Fibroblast of skin of right quadriceps (primary cell): ENCODE measurements at places on chromosomes 16 and 17.

DNA sequence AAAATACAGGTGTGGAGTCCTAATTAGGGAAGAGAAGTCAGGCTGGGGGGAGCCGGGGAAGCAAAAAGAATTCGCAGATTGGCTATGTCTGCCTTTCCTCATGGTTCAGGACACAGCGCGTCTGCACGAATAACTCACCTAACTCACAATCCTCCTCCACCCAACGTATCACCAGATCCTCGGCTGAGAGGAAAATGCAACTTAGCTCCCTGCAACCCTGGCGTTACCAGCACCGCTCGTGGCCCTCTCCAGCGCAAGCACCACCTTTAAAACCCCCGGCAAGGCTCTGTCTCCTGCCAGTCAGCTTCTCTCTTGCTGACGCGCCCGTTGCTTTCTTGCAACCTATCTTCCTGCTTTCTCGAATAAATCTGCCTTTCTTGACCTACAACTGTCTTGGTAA is 49.8 kb upstream of the METRNL start:
- no peak for DNase-seq

GRCh38 chr16:11088074-11088730 is 143.8 kb downstream of the CLEC16A start:
- DNase-seq, result no peak

- no peak for DNase-seq
These were observed 290.0 kb upstream of the SOX9 start for GRCh38 chr17:71830866-71831265.

GRCh38 chr17:32503251-32504165 is 16.7 kb downstream of the CDK5R1 start:
- DNase-seq, result no peak

GRCh38 chr16:30615358-30616091 is 5.3 kb upstream of the ZNF689 start:
- DNase-seq, result peak; percentile 10

- DNase-seq, result no peak
These were observed 929 bp downstream of the TMEM11 start for GRCh38 chr17:21212826-21213637.

DNA sequence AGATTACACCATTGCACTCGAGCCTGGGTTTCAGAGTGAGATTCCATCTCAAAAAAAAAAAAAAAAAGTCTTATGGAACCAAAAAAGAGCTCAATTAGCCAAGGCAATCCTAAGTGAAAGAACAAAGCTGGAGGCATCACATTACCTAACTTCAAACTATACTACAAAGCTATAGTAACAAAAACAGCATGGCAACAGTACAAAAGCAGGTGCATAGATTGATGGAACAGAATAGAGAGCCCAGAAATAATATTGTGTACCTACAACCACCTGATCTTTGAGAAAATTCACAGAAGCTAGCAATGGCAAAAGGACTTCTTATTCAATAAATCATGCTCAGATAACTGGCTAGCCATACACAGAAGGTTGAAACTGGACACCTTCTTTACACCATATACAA is 24.7 kb upstream of the CCL2 start:
- DNase-seq, result no peak

DNA sequence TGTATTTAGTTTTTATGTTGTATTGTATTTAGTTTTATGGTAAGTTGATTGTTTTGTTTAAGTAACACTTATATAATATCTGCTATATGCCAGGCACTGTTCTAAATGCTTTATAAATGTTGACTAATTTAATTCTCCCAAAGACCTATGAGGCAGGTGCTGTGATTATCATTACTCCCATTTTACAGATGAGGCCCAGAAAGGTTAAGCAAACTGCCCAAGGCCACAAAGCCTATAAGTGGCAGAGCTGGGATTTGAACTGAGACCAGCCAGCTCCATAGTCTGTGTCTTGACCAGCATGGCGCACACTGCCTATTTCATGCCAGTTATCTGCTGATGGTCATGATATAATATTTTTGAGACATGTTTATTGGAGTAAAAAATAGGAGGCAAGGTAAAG is 24.0 kb downstream of the IL21R start:
- DNase-seq, result no peak

- DNase-seq, result peak; percentile 91
These were observed 10.3 kb upstream of the TMEM88 start for GRCh38 chr17:7844292-7845154.

GRCh38 chr17:76120658-76121008 is 17.0 kb upstream of the EXOC7 start:
- no peak for DNase-seq

GRCh38 chr16:16041196-16041892 is 91.9 kb downstream of the ABCC1 start:
- DNase-seq, result no peak

GRCh38 chr17:45675012-45675411 is 109.1 kb upstream of the CRHR1 start:
- no peak for DNase-seq

GRCh38 chr16:82470016-82470415 is 156.8 kb upstream of the CDH13 start:
- DNase-seq, result no peak

DNA sequence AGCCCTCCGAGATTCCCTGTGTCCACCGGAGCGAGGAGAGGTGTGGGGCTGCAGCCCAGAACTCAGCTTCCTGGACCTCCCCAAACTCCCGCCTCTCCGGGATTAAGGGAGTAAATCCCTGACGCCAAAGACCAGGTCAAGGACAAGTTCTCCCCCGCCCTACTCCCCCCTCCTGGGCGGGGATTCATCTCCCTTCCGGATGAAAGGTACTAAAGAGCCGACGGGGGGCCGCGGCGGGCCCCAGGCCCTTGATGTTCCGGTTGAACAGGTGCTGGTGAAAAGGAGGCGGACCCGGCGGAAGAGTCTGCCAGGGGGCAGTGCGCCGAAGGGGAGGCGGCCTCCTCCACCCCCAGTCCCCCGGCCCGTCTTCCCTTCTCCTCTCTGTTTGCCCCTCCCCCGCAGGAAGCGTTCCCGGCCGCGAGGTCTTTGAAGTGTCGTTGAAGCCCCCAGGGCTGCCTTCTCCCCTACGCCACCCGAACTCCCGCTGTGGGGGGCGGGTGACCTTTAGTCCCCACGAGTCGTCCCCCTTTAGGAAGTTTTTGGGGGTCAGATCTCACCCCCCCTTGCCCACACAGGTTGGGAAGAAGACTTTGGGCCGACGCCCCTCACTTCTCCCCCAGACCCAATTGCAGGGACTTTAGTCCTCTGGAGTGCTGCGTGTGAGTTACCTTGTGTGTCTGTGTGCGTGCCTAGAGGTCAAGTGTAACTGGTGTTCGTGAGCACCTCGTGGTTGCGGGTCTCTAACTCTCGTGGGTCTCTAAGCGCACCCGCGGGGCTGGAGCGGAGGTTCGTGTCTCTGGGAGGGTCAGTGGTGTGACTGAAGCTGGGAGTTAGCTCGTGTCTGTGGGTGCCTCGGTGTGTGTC is 1.1 kb upstream of the MLLT6 start:
- DNase-seq, result no peak

DNA sequence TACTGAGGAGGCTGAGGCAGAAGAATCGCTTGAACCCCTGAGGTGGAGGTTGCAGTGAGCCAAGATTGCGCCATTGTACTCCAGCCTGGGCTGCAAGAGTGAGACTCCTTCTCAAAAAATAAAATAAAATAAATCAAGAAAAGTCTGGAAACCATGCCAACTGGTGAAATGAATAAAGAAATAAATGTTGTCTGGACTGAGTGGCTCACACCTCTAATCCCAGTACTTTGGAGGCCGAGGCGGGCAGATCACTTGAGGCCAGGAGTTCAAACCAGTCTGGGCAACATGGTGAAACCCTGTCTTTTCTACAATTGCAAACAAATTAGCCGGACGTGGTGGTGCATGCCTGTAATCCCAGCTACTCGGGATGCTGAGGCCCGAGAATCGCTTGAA is 744 bp upstream of the LRRC37A3 start:
- no peak for DNase-seq

GRCh38 chr17:36030956-36031355 is 13.2 kb upstream of the CCL23 start:
- DNase-seq, result no peak

- DNase-seq, result no peak
These were observed 21.6 kb upstream of the ADCY7 start for GRCh38 chr16:50244504-50245416.

DNA sequence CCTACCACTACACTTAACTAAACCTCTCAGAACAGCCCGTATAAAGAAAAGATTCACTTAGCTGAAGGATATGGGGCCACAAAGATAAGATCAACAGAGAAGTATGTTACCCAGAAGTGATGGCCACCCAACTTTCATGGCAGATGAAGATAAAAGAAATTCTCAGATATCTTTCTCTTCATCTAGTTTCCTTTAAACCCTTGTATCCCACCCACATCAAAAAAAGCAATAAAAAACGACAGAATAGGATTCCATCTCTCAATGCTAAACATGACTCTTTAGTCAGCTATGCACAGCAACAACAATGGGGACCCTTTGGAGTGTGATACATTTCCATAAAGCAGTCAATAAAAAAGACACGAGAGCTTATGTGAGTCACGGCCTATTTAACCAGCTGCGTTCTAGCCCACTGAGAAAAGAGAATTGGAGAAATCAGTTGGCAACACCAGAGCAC is 86.6 kb downstream of the SNX11 start:
- DNase-seq, result peak; percentile 77

GRCh38 chr16:19780321-19780720 is 62.2 kb downstream of the IQCK start:
- no peak for DNase-seq

DNA sequence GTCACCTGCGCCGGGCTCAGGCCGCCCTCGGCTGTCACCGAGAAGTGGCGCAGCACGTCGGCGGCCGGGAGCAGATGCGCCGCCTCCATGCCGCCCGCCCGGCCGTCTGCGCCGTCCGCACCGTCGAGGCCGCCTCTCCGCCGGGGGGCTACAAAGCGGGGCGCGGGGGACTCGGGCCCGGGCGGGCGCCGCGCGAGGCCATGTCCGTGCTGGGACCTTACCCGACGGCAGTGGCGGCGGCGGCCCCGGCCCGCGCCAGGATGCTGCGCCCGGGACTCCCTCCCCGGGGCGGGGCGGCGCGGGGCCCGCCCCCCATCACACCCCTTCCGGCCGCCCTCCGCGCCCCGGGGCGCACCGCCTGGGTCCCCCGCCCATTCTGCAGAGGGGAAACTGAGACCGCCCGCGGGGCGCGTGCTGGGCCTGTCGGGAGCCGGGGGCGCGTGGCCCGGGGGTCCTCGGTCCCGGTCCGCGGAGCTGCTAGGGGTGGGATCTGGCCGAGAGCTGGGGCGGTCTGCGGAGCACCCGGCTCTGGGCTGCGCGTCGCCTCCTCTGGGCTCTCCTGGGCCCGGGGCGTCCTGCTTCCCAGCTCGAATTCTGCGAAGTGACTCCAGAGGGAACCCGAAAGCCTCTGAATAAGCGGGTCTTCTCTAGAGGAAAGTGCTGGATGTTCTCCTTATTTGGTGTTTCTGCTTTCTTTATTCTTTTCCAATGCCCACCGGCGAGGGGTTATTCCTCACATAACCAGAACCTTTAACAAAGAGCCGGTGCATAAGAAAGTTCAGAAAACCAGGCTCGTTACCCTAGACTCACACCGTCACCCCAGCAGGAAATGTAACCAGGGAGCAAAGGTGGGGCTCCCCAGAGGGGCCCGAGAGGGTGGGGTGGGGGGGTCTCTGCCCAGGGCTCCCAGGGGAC is at the start of gene ATP2A3:
Gene ATP2A3, minus strand, starts transcription at position 235 of the 915 bp plus-strand sequence. Its CDS starts 146 bp downstream, at position 89.
- DNase-seq, result no peak

- DNase-seq, result no peak
These were observed 150.3 kb upstream of the RPL38 start for GRCh38 chr17:74052993-74053711.

- DNase-seq, result no peak
These were observed 44.9 kb upstream of the CACNG5 start for GRCh38 chr17:66789961-66790437.

DNA sequence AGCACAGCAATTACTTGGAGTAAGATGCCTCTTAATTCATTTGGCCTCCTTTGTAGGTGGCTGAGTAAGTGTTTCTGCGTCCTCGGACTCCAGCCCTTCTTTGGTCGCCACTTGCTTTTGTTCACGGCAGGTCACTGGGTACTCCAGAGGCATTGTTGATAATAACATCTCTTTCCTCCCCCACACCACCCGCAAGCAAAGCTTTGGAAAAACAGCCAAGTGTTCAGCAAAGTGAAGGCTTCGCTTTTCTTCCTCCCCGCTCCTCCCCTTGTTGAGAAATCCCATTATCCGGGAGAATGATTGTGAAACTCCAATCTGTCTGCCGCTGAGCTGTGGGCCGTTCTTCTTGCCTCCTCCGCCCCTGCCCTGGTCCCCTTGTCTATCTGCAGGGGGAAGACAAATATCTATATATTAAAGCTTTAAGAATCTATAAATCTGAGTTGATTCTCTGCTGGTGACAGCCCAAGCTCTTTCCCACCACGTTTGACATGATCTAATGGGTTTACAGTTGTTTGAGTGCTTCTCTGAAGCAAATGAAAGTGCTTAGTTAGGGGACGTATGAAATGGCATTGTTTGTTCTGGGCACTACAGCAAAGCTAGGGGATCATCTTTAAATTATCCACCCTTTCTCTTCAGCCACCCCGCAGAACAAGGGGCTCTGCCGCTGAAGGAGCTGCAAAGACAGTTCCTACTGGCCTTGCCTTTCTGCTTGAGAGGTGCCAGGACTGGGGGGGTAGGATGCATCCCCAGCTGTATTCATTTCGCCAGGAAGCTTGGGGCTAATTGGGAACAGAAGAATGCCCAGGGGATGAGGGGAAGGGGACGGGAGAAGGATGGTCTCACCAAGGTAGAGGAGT is 167.1 kb downstream of the CCDC182 start:
- DNase-seq, result peak; percentile 61

DNA sequence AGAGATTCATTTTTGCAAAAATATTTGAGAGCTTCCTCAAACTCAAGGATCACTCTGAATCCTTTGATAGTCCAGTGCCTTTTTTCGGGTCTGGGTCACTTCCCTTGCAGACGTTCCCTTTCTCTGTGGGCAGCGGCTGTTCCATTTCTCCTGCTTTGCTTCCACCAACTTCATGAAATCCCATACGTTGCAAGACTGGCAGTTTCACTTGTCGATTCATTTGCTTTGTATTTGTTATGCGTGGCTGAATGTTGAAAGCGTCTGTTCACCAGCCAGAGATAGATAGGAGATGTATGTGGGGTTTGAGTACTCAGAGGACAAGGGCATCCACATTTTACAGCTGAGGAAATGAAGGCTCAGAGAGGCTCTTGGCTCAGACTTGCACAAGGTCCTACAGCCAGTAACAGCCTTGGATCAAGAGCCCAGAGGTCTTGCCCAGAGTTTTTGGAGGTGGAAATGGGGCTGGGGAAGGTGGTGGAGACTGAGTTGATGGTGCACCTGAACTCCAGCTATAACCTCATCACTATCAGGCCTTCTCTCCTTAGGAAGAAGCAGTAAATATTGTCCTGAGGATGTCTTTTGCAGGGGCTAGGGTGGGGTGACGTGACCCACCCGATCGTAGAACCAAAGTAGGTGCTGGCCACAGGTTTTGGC is 1.3 kb upstream of the CCDC102A start:
- DNase-seq, result no peak

DNA sequence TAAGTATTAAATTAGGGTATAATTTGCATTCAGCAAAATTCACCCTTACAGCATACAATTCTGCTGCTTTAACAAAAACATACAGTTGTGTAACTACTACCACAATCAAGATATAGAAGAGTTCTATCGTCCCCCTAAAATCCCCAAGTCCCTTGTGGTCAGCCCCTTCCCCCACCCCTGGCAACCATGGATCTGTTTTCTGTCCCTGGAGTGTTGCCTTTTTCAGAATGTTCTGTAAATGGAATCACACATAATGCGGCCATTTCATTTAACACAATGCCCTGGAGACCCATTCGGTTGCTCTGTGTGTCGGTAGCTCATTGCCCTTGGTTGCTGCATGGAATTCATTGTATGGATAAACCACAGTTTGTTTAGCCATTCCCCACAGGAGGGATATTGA is 190.2 kb downstream of the IRX5 start:
- DNase-seq, result no peak
